ENCODE measurements at places on chromosomes 2 and 18.

DNA sequence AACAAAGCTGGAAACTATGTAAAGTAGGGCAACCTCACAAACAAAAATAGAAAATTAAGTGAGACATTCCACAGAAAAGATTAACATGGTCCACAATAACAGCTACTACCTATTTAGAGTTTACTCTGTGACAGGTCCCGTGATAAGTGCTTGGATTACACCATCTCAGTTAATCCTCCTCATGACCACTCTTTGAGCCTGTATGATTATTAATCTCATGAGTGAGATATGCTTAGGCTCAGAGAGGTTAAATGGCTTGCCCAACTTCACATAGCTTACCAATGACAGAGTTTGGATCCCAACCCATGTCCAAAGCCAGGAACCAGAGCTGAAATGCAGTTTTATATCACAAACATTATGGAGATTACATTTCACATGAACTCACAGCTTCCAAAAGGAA lies 37.3 kb upstream of the KLF7 start:
- no peak for DNase-seq

DNA sequence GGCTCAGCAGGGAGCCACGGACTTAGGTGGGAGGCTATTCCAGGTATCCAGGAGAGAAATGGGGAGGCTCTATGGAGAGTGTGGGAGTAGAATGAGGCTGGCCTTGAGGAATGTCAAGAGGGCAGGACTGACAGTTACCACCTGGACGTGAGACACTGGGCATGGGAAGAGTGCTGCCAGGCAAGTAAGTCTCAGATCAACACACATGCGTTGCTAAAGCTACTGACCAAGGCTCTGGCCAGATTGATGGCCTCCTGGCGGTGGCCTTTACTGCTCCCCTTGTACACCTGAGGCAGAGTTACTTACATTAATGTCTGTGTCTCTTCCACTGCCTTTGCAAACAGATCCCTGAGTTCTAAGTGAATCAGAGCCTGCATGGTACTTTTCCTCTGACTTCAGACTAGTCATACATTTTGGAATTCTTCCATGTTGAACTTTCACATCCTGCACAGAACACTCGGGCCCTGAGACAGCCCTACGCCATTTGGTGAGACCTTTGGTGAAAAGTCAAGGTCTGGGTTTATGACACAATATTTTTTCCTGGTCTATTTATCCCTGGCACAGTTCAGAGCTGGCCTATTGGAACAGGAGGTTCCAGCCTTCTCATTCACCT lies 398.8 kb upstream of the TRIB2 start:
- no peak for DNase-seq

DNA sequence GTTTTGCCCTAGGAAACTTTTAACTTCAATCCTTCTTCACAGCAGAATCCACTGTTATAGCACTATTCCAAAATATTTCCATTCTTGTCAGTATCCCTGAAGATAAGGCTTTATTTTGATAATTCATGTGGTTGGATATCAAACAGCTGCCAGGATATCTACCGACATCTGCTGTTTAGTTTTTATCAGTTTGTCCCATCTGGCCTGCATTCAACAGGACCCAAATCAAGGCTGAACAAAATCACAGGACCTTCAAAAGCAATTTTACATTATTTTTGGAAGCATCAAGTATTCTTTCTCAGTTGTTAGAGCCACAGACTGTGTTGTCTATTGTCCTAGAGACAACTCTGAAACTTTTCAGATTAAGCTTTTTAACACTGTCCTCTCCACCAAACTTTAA lies 429.0 kb upstream of the PIK3C3 start:
- no peak for DNase-seq

- DNase-seq = no peak
Observed at GRCh38 chr2:216215658-216216390, 106.7 kb downstream of the XRCC5 start.

DNA sequence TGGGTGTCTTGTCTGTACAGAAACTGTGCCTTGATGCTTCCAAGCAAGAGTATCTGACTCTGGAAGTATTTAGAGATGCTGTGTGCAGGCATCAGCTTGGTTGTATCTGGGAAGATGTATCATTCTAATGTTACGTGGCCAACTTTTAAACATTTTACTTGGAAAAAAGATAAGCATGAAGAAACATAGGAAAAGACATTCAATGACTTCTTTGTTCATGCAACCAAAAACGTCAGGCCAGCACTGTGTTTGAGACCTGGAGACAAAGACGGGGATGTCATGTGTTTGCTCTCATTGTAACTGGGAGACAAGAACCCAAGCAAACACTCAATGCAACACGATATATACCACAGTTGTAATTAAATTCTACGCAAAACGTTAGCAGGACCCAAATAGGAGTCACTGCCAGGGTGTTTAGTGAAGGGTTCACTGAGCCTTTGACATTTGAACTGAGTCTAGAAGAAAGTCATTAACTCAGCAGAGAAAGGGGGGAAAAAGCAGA lies 8.9 kb upstream of the SESTD1 start:
- no peak for DNase-seq
